Uterus (tissue), 4 donors: ENCODE measurements at places on chromosomes 7 and 10. TPM values are rescaled to one million over a fixed set of nuclear protein-coding genes. Genes with fewer than 3 reads are reported as not detected.

DNA sequence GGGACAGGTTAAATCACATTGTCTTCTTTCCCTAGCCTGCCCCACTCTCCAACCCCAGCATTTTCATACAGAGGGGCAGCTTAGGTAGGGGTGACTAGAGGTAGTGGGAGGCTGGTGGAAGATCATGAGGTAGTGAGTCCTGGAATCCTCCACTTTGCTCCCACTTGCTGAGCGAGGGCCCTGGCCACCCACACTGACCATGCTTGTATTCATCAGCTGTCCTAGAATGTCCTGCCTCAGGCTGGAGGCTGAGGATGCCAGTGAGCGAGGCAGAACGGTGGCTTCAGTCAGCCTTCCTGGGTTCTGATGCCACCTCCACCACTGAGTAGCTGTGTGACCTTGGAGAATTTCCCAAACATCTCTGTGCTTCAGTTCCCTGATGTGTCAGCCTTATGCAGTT, 34.6 kb upstream of the PFKFB3 start:
- H3K36me3 ChIP-seq: no peaks in the 10 kb centered on the region
- no peak for DNase-seq
- H3K4me1 ChIP-seq: peaks cover 3% of the 10 kb centered on the region
- H3K27ac ChIP-seq: no peak overlapping the region
- no peaks in the 10 kb centered on the region for H3K27me3 ChIP-seq

DNA sequence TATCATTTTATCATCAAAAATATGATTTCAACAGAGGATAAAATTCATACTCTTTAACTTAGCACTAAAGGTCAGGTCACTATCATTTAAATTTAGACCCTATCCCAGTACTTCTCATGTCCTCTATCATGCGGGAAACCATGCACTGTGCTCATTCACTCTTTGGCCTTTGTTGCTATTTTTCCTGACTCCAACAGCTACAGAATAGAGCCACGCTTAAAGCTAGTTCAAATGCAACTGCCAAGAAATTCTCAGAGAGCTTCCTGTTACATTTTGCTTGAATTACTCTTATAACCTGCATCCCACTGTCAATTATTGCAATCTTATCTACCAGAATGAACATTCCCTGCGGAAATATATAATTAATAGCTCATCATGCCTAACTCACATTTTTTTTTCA, 58.3 kb downstream of the SEMA3A start:
- H3K4me1 ChIP-seq: no peaks in the 10 kb centered on the region
- H3K27me3 ChIP-seq: no peaks in the 10 kb centered on the region
- no peak for DNase-seq
- no peaks in the 10 kb centered on the region for H3K36me3 ChIP-seq
- H3K4me3 ChIP-seq: no peak overlapping the region

DNA sequence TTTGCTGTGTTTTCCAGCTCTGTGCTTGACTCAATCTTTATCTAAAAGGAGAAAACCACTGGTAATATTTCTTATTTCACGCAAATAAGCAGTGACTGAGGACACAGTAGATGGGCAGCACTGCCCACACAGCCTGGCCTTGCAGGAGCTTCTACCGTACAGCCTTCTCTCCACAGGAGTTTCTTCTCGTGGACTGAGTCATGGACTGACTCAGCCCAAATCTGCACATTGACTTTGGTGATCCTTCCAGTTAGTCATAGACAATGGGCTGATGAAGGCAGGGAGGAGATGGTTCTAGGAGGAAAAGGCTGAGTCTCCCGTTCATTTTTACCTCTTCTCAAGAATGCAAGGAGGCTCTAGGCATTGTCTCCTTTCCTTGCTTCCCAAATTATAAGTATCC, 200.7 kb downstream of the RAPGEF5 start:
- no peak overlapping the region for H3K4me3 ChIP-seq
- no peaks in the 10 kb centered on the region for H3K36me3 ChIP-seq
- no peak overlapping the region for H3K27ac ChIP-seq
- no peak for DNase-seq

DNA sequence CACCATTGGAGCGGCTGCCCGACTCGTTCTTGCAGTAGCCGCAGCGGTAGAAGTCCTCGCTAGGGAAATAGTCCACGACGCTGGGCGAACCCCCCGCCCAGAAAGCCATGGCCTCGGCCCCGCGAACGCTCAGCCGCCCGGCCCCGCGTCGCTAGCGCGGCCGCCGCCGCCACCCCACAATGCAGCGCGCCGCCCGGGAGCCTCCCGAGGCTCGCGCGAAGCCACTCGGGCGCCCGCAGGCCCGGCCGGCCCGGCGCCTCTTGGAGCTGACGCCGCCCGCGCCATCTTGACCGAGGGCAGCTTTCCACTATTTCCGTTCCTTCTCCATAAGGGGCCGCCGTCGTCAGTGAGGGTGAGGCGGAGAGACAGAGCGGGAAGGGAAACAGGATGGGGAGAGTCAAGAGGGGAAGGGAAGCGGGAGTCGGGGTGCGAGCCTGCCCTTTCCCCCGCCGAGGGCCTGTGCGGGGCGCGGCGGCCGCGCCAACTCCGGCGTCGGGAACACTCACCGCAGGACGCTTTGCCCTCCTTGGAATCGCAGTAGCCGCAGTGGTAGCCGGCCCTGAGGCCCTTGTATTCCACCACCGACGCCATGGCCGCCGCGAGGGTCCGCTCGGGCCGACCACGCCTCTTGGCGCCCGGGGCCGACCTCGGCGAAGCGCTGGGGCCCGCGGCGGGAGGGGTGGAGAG, at the start of gene ATE1:
Gene ATE1, minus strand, starts transcription at position 191 of the 687 bp plus-strand sequence. Its CDS starts 82 bp downstream, at position 109.
- H3K4me1 ChIP-seq: no peaks in the 10 kb centered on the region
- H3K4me3 ChIP-seq: peak within 1 kb of the TSS; percentile 57
- H3K27ac ChIP-seq: peak within 1 kb of the TSS; percentile 94
- no peaks in the 10 kb centered on the region for H3K36me3 ChIP-seq
- H3K27me3 ChIP-seq: no peaks in the 10 kb centered on the region
- peak; percentile 91 for DNase-seq

Gene HKDC1
- 0.27 TPM for total RNA-seq

GRCh38 chr7:45597286-45597984, 23.3 kb downstream of the ADCY1 start:
- H3K4me1 ChIP-seq: no peaks in the 10 kb centered on the region
- H3K4me3 ChIP-seq: no peak overlapping the region
- DNase-seq: no peak
- H3K27ac ChIP-seq: no peak overlapping the region
- H3K36me3 ChIP-seq: no peaks in the 10 kb centered on the region
- H3K27me3 ChIP-seq: no peaks in the 10 kb centered on the region

Gene TACC2
- total RNA-seq: 11.5 TPM

DNA sequence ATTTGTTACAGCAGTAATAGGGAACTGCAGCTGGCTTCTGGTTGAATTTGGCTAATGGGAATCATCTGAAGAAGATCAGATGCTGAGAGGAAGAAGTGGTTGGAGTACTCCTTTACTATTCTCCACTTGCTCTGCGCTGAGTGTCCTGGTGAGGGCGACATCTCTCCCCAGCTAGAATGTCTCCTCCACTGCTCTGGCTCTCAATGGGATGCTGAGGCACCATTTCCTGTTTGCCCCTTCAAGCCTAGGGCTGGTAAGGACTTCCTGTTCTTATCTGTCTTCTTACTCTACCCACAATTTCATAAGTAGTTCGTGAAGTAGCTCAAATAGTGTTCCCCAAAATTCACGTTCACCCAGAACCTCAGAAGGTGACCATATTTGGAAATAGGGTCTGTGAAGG, 43.2 kb upstream of the TES start:
- H3K4me1 ChIP-seq: no peaks in the 10 kb centered on the region
- no peak overlapping the region for H3K4me3 ChIP-seq
- no peaks in the 10 kb centered on the region for H3K27me3 ChIP-seq
- no peak for DNase-seq
- no peak overlapping the region for H3K27ac ChIP-seq

Gene STEAP1B
- 3.5 TPM for total RNA-seq

DNA sequence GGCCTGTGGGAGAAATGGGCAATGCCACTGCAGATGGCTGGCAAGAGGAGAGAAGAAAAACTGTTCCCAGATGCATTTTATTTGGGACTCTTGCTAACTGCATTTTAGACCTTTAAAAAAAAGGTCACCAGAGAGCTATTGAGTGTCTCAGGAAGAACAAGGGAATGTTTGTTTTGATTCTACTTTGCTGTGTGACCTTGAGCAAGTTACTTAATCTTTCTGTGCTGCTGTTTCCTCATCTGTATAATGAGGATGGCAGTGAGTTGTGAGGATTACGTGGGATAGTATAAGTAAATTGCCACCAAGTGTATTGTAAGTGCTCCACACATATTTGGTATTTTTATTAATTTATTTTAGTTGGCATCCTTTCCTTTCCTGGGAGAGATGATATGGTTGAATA, 142.0 kb upstream of the AGK start:
- H3K4me1 ChIP-seq: no peaks in the 10 kb centered on the region
- DNase-seq: no peak
- no peaks in the 10 kb centered on the region for H3K27me3 ChIP-seq
- no peak overlapping the region for H3K27ac ChIP-seq
- H3K4me3 ChIP-seq: no peak overlapping the region

GRCh38 chr10:121294630-121295029, 303.6 kb downstream of the FGFR2 start:
- no peaks in the 10 kb centered on the region for H3K36me3 ChIP-seq
- H3K27ac ChIP-seq: no peak overlapping the region
- DNase-seq: no peak
- H3K4me1 ChIP-seq: no peaks in the 10 kb centered on the region
- no peaks in the 10 kb centered on the region for H3K27me3 ChIP-seq

DNA sequence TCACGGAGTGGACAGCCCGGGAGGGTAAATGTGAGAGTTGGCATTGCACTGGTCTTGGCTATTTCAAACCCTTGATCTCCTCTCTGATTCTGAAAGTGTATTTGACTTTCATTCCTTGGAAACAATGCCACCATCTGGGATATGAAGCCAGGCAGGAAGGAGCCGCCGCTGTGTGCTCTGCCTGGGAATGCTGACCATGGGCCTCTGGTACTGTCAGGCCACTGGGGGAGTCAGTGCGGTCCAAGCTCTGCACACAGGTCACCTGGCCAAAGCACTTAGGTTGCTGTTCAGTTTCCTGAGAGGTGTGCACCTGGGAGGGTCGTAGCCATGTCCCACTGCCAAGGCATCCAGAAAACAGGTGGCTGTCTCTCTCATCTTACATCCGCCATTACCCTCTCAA, 68.5 kb upstream of the SHH start:
- no peaks in the 10 kb centered on the region for H3K4me1 ChIP-seq
- no peaks in the 10 kb centered on the region for H3K27me3 ChIP-seq
- H3K27ac ChIP-seq: no peak overlapping the region

DNA sequence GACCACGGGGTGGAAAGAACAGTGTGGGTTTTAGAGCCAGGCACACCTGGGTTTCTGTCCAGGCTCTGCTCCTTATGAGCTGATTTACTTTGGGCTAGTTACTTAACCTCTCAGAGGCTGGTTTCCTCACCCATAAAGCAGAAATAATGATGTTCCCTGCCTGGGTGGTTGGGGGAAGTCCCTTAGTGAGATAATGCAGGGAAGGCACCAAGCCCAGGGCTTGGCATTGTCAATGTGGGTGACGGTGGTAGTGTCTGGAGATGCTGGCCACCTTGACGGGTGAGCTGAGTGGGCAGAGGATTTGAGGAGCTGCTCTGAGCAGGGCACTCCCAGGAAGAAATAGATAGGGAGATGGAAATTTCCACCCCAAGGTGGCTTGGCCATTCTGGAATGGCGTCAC, 65.2 kb downstream of the SH2D4B start:
- no peak for DNase-seq
- no peak overlapping the region for H3K27ac ChIP-seq
- no peaks in the 10 kb centered on the region for H3K36me3 ChIP-seq
- H3K27me3 ChIP-seq: no peaks in the 10 kb centered on the region
- no peaks in the 10 kb centered on the region for H3K4me1 ChIP-seq

- H3K27me3 ChIP-seq: no peaks in the 10 kb centered on the region
- H3K4me3 ChIP-seq: no peak overlapping the region
- no peaks in the 10 kb centered on the region for H3K36me3 ChIP-seq
Measured at GRCh38 chr7:35389636-35390035, 135.7 kb upstream of the TBX20 start.

DNA sequence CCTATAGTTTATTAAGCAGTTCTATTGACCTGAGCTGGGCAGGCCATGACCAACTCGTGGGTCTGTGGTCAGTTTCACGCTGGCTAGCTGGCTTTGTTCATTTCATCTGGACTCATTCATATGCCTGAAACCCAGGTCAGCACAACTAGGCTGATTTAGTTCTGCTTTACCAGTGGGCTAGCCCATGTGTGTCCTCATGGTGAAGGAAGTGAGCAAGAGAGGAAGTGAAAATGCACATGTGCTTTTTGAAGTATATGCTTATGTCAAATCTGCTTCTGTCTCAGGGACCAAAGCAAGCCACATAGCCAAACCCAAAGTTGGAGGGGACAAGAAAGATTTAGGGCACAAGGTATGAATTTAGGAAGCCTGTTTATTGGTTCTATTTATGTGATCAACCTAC, 154.5 kb downstream of the RNF133 start:
- no peak overlapping the region for H3K4me3 ChIP-seq
- no peaks in the 10 kb centered on the region for H3K4me1 ChIP-seq
- no peaks in the 10 kb centered on the region for H3K27me3 ChIP-seq

Gene CDHR1
- 1.5 TPM for total RNA-seq

DNA sequence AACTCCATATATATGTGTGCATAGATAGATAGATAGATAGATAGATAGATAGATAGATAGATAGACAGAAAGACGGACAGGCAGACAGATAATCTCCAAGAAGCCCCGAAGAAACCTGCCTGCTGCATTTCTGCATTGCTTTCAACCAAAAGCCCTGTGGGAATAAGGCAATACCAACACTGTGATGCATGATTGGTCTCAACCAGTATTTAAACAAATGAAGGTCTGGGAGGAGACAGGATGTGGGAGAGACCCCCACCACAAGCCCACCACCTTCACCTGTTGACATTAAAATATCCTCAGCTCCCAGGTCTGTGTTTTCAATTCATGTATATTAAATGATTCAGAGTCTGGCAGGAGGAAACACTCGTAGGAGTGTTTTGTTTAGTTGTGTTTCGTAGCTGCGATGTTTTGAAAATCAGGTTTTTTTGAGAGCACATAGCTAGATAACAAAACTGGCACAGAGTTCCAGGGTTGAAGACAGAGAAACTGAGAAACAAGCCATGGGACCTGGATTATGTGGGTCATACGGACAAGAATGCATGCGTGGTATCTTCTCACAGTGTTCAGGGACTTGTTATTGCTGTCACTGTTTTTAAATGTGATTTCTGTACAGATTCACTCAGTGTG, 200.7 kb upstream of the AHR start:
- DNase-seq: no peak
- H3K4me1 ChIP-seq: no peaks in the 10 kb centered on the region
- H3K27me3 ChIP-seq: no peaks in the 10 kb centered on the region
- H3K27ac ChIP-seq: no peak overlapping the region

Gene SLC29A4
- not detected for total RNA-seq

Gene PKD2L1
- total RNA-seq: not detected

- no peak for DNase-seq
- H3K27me3 ChIP-seq: no peaks in the 10 kb centered on the region
- no peaks in the 10 kb centered on the region for H3K36me3 ChIP-seq
- H3K27ac ChIP-seq: peak overlapping the region; percentile 81
- H3K4me1 ChIP-seq: no peaks in the 10 kb centered on the region
- no peak overlapping the region for H3K4me3 ChIP-seq
Measured at GRCh38 chr10:3294919-3295581, 122.5 kb upstream of the PITRM1 start.

- no peaks in the 10 kb centered on the region for H3K36me3 ChIP-seq
- H3K4me1 ChIP-seq: no peaks in the 10 kb centered on the region
- H3K27ac ChIP-seq: no peak overlapping the region
- no peak overlapping the region for H3K4me3 ChIP-seq
Measured at GRCh38 chr10:24727786-24728185, 4.1 kb upstream of the ARHGAP21 start.

GRCh38 chr7:143882604-143883078, 19.3 kb downstream of the TCAF1 start:
- H3K36me3 ChIP-seq: no peaks in the 10 kb centered on the region
- H3K4me3 ChIP-seq: peak overlapping the region; percentile 68
- DNase-seq: peak; percentile 64
- H3K27me3 ChIP-seq: no peaks in the 10 kb centered on the region

Gene DGKI
- 5.2 TPM for total RNA-seq
